ENCODE measurements at places on chromosomes 16 and 17.

DNA sequence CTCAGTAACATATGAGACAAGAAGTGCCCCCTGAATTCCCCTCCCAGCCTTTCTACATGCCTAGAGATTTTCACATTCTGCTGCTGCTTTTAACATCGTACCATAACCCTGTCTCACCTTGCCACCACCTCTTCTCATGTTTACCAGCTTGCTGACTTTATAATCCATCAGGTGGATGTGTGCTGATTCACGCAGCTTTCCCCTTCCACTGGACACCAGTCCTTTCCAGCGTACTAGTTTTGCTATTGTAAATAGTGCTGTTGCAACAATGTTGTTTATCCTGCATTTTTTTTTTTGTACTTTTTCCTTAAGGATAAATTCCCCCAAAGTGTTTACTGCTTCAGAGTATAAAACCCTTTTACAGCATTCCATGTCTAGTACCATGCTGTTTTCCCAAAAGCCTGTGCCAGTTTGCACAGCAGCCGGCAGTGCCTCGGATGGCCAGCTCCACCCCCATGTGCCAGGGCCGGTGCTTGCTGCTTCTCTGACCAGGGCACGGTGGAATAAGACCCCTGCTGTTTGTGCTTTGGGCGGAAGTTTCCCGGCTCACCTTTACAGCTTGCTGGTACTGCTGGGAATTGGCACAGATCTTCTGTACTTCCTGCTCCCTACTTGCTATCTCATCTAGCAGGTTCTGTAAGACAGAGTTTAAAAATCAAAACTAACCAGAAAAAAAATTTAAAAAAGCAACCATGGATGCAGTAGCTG is 41.3 kb downstream of the UBN1 start:
- DNase-seq: no peak

DNA sequence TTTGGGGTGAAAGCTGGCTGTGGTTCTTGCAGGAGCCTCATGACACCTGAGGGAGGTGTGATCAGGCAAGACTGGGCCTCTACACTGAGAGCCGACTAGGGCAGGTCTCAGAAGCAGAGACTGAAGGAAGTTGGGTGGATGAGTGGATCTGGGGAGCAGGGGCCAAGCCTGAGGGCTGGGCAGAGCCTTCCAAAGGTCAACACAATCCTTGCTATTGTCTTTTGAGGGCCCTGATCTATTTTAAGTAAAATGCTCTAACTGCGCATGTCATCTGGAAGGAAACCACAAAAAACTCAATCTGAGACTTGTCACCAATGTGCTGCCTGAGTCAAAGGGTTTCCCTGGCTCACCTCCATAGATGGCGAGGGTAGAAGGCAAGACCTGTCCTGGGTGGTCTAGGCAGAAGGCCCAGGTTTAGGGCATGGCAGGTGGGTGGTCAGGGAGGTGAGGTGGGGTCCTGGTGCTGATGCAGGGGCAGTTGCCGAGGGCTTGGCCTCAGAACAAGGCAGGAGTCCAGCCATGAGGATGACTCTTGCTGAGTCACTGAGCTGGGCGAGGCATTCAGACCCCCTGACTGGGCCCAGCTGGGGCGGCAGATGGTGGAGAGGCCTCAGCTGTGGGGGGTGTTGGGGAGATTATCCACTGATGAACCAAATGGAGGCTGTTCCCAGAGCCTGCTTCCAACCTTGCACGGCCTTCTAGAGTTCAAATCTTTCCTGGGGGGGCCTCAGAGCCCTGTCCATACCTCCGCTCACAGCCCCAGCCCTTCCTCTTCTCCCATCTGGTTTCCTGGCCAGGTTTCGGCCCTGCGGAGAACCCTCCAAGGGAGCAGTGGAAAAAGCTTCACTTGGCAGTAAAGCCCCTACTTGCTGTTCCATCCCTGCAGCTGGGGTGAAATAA is 5.1 kb downstream of the MVP start:
- peak; percentile 78 for DNase-seq

- DNase-seq: no peak
Measured at GRCh38 chr17:22265807-22266206, 573.5 kb downstream of the KCNJ18 start.

DNA sequence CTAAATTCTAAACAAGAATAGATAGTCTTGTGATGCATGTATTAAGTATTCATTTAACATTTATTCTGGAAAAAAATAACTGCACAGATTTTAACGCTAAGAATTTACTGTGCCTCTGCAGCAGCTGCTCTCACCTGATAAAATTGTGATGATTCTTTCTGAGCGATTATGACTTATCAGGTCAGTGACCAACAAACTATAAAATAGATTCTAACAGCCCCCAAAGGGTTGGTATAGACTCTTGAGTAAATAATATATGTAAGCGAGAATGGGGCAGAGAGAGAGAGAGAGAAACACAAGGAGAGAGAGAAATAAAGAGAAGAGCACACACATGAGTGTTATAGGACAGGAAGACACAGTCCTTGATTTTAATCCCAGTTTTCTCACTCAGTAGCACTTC is 144.4 kb downstream of the SNX11 start:
- DNase-seq: no peak

GRCh38 chr16:610513-611381 is 20.0 kb upstream of the WFIKKN1 start:
- DNase-seq: peak; percentile 68

DNA sequence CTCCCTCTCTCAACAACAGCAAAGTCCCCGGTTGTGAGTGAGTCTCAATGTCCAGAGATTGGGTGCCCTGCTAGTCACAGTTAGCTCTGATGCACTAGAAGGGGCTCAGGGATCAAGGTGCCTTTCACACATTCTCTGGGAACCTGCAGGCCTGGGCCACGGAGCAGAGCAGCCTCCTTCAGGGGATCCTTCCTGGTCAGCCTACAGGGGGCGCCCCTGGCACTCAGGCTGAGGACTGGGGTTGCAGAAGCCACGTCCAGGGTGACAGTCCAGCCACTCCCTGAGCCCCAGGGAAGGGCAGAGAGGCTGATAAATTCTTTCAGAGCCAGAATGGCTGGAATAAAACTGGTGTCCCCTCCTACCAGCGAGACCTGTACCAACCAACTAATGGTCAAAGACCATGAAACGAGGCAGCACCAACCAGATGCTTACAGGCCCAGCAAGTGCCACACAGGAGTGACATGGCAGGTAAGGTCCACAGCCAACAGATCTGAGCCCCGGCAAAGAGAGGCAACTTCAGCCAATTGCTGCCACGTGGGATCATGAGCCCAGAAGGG is 43.5 kb downstream of the ST3GAL2 start:
- DNase-seq: peak; percentile 53

DNA sequence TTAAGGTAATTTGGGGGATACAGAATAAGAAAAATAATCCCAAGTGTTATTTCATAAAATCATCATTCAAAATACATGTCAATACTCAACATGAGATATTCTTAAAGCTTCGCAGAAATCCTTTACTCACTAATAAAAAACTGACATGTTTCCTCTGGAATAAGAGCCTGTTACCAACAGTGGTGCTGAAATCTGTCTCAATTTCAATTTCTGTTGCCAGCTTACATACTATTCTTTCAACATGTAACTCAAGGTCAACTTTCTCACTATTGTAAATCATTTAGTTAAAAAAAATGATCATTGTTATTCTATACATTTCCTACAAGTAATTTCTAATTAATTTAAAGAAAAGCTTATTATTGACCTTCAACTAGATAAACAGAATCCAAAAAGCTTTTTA is 67.9 kb downstream of the CEP95 start:
- DNase-seq: no peak

GRCh38 chr16:29820271-29820701 is at the start of gene MVP:
Gene MVP, plus strand, starts transcription at chr16:29820462. Its CDS starts 10,088 bp downstream, at chr16:29830550.
- peak; percentile 49 for DNase-seq

DNA sequence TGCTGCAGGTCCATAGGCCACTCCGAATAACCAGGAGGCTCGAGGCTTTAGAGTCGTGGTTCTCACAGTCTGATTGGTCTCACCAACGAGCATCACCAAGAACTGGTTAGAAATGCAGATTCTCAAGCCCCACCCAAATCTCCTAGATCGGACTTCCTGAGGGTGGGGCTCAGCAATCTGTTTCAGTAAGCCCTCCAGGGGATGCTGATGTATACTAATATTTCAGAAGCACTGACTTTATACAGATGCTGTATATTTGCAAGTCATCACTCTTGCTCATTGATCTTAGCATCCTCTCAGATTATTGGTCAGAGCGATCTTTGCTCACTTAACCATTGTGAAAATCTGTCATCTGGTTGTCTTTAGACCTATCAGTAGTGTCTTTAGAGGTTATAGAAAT is 4.4 kb upstream of the VAC14 start:
- DNase-seq: no peak

- no peak for DNase-seq
Measured at GRCh38 chr16:77780378-77780837, 8.0 kb upstream of the VAT1L start.

DNA sequence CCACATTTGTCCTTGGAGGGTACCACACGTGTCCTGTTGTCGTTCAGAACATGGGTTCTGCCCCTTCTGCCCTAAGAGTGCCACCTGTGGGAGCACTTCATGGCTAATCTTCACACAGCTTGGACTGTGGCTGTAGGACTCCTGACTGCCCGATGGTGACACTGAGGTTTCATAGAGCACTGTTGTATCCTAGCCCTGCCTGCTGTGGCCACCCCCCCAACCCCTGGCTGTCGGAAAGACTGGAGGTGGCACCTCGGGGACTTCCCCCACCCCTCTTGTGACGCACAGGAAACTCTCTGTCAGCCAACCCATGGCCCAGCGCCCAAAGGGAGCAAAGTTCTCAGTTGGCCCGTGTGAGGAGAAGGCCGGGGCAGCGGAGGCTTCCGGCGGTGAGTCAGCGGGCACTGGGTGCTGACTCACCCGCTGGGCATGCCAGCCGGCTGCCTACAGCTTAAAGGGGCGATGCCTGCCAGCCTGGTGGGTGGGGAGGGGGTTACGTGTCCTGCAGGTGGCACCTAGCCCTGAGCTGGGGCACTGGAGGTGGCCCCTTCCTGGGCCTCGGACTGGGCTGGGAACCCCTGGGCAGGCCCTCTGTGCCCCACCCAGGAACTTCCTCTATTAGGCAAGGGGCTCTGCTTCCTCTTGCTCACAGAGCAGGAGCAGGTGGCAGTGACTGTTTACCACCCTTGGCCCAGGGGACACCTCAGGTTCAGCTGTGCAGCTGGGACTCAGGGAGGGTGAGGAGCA is 3.4 kb downstream of the MAP2K3 start:
- no peak for DNase-seq

GRCh38 chr17:66567234-66568170 is 265.1 kb downstream of the PRKCA start:
- DNase-seq: peak; percentile 84

DNA sequence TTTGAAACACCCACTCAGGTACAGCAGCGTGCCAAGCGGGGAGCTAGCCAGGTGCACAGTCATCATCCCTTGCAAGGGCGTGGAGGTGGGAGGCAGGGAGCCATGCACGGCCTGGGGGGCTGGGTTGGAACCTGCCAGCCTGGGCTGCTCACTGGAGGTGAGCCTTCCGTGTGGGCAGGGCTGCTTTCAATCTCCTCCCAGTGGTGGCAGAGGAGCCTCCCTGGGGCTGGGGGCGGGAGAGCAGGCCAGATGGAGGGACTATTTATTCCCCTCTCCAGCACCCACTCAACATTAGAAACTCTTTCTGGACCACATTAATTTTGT is 90.3 kb downstream of the KATNIP start:
- no peak for DNase-seq

DNA sequence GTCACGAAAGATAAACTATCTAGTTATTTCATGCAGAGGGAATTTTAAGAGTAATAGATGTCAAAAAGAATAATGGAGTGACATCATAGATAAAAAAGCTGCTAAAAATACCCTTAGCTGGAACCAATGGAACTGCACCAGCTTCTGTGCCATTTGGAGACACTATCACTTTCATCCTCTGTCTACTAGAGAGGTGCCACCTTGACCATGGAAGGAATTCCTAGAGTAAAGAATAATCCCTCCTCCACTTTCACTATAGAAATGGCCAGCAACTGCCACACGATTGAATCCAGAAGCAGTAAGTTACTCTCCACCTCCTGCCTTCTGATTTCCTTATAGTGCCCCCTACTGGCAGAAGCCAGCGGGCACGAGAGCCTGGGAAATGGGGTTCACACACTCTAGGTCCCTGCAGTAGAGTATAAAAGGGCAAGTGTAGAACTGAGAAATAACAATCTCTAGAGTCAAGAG is 2.8 kb upstream of the ALDH3A2 start:
- peak; percentile 51 for DNase-seq

GRCh38 chr17:43915559-43915958 is 8.2 kb upstream of the MPP2 start:
- DNase-seq: no peak

- DNase-seq: no peak
Measured at GRCh38 chr17:45436625-45437464, 4.2 kb upstream of the ARHGAP27 start.

- DNase-seq: no peak
Measured at GRCh38 chr16:24758373-24758772, 28.9 kb downstream of the TNRC6A start.
